ENCODE measurements at places on chromosomes 12 and 14.
A peak's percentile ranks its signal among the peaks of the same experiment; 100 is the strongest.

- peak; percentile 71 for DNase-seq
These were observed 35.9 kb upstream of the GSC start for GRCh38 chr14:94805680-94806288.

DNA sequence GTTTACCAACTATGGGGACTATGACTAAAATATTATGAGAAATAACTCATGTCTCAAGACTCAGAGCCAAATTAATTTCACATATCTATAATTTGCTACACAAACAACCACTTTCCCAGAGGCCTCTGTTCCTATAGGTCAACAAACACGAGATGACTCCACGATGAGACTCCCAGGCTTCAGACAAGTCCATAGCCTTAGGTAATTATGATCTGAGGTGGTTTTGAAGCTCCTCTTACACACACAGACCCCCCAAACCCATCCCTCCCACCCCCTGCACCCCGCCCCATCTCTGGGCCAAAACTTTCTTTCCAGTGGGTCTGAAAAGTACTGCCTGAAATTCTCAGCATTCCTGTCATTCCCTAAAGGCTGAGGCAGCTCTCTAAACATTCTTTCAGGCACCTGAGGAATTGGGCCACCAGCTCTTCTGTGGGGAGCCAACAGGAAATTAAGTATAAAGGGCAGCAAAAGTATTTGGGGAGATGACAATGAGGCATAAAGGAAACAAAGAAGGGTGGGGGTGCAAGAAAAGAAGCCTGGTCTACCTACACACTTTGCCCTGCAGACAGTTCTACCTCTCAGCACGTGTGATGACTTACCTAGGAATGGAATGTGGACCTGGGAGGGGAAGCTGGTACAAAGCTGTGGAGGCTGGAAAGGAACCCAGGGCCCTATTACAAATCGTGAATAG lies 143.6 kb downstream of the PAWR start:
- DNase-seq, result peak; percentile 94

- no peak for DNase-seq
These were observed 2.3 kb downstream of the CDKN1B start for GRCh38 chr12:12719496-12719895.

DNA sequence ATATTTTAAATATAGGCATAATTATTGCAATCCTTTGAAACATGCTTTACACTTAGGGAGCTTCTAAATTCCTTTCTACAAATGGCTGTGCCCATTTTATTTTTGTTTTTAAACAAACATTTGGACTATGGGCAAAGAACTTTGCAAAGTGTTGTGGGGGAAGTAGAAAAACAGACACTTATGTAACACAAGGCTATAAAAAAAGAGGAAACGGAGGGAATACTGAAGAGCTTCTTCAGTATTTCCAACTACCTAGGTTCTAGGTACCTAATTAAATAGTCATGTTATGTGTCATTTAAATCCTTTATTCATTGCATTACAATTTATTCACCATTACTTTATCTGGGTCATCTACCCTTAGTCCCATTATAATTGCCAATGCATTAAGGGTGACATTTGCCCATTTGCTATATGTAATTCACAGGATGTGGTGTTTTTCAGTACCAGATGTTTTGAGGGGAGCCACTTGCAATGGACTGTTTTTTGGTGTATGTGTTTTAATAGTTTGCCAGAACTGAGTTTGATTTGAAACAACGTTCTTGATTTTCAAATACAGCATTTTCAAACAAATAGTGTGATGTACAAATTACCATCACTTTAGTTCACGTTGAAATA lies 1.5 kb upstream of the MSRB3 start:
- DNase-seq, result no peak

- no peak for DNase-seq
These were observed 161.7 kb upstream of the RTL1 start for GRCh38 chr14:101065246-101065645.

- no peak for DNase-seq
These were observed 11.0 kb downstream of the ZBTB39 start for GRCh38 chr12:56995201-56995929.

- DNase-seq, result peak; percentile 73
These were observed 216.3 kb downstream of the SLC6A15 start for GRCh38 chr12:84696281-84696680.

DNA sequence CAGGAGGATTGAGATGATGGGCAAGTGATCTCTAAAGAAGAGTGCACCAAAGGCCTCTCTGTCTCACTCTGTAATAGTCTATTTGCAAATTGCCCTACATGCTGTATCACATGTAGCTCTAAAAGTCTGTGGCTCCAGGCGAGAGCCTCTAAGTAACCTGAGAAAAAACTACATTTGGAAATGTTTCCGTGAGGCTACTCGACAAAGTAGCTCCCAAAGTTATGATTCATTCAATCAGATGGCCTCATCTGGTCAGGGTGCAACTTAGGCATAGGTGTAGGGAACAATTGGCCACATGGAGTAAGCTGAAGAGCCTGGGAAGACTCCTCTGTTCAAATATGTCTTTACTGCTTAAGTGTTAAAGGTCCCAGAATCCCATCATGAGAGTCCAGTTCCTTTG lies 155.4 kb upstream of the PLEKHG7 start:
- DNase-seq, result no peak

DNA sequence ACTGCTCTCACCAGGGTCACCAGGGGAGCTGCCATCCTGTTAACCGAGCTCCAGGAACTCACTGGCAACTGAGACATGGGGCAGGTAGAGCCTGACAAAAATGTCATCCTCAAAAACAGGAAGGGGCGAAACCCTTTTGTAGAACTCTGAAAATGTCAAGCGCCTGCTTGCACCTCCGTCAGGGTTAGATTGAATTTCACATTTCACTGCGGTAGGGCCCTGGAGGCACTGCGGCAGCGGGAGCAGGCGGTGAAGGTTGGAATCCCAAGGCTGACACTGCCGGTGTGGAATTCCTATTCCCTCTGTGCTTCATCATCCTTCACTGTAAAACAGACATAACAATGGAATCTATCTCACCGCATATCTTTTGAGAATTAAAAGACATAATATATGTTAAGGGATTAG lies 142.8 kb upstream of the TMCC3 start:
- no peak for DNase-seq

DNA sequence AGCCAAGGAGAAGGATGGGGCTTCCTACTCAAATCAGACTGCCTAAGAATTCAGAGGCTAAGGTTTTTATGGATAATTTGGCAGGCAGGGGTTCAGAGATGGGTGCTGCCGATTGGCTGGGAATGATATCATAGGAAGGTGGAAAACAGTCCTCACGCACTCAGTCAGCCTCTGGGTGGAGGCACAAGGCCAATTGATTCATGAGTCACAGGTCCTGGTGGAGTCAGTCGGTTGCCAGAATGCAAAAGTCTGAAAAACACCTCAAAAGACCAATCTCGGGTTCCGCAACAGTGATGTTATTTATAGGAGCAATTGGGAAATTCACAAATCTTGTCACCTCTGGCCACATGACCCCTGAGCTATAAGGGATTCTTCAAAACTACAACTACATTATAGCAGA lies 105.5 kb downstream of the GXYLT1 start:
- DNase-seq, result peak; percentile 32

DNA sequence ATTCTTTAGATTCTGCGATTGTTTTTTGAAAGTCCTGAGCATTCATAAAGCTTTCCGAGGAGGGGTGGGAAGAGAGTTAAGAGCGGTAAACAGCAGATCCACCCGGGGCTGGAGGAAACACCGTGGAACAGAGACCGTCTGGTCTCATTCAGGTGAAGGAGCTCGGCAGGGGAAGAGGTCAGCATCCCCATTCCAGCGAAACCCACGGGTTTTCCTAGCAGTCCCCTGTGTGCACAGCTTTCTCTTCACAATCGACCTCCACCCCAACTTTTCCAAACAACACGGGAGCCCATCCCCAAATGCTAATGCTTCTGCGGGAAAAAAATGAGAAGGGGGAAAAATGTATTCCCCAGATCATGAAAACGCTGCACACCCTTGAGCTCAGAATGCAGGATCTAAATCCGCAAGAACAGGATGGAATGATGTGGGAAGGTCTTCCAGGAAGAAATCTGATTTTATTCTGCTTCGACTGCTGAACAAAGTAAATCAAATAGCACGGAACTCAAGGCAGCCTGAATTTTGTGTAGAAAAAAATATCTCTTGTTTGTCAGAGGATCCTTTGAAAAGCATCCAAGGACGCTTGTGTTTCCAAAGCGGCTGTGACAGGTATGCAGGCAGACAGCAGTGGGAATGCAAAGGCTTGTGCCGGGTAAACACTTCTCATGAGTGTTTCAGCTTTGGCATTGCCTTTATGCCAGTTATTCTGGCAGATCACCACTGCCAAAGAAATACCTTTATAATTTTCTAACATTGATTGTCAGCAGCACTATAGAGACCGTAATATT lies 128.8 kb downstream of the NDUFA12 start:
- DNase-seq, result no peak
